ENCODE measurements at places on chromosomes 1 and 21.

- no peak for DNase-seq
Observed at GRCh38 chr1:175000697-175001187, 995 bp downstream of the CACYBP start.

DNA sequence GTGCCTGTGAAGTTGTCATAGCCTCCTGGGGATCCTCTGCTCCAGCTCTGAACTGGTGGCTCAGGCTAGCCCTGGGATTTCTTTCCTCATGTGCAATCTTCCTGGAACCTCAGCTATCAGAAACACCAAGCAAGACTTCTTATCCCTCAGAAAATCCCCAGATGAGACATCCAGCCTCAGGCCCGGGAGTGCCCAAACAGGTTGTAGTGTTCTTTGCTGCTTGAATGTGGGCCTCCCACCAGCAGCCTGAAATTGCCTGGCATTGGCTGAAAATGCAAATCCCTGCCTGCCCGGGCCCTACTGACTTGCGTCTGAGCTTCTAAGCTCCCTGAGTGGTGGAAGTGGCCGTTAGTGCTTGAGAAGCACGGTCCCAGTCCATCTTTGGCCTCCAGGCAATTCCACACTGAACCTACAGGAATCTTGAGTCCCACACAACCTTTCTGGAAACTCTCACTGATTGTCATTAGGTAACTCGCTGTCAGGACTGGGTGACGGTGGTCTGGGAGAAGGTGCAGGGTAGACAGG is 146.8 kb downstream of the ZBTB18 start:
- DNase-seq: no peak

GRCh38 chr1:43564551-43565348 is 34.1 kb downstream of the PTPRF start:
- no peak for DNase-seq

DNA sequence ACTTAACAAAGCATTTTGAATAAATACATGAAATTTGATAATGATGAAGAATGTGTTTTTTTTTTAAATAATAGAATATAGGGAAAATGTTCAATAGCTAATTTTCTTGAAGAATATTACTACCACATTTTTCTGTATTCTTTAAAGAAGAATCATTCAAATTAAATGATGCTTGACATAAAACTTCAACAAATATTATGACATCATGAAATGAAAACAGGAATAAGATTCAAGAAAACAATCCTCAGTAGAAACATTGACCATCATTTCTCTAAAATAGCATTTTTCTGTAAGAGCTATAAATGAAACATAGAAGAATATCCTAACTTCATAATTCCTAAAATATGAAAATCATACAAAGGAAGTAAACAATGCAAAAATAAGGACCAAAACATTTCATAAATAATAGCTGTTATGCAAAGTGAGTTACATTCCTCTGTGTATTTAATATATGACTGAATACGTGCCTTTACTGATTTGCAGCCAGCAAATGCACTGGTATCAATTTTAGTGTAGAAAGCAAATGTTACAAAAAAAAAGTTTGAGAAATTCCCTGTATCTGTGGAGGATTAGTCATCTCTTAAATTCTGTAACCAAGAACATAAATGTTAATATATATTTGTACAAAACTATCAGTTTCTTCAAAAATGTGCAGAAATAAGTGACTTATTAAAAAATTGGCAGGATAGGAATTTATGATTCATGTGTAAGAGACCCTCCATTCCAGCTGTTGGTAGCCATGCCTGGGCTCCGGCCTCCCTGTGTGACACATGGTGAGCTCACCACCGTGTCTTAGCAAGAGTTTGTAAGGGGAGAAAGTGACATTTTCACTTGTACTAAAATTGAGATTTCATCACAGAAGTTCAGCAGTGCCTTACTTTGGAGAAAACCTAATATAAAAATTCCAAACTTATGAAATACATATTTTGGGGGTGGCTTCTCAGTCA is 15.0 kb upstream of the PTPN14 start:
- DNase-seq: no peak

- no peak for DNase-seq
Observed at GRCh38 chr1:92217721-92218120, at the start of gene C1orf146. Gene C1orf146, plus strand, starts transcription at chr1:92217915. Its CDS starts 13,506 bp downstream, at chr1:92231421.

- no peak for DNase-seq
Observed at GRCh38 chr1:23187637-23188036, 19.0 kb upstream of the LUZP1 start.

DNA sequence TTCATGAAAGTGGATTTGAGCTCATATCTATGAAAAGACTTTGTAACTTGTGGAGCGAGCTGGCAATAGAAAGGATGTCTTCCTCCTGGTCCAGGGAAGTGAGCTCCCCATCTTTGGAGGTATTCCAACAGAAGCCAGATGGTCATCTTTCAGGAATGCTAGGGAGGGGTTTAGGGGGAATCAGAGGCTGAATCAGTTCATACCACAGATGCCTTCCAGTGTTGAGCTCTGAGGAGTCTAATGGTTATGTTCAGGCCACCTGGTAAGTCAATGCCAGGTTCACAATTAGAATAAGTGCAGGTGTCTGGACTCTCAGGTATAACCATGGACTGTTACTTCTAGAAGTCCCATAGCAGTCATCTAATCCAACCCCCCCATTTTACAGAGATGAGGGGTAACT is 119.1 kb downstream of the ACTL8 start:
- no peak for DNase-seq

DNA sequence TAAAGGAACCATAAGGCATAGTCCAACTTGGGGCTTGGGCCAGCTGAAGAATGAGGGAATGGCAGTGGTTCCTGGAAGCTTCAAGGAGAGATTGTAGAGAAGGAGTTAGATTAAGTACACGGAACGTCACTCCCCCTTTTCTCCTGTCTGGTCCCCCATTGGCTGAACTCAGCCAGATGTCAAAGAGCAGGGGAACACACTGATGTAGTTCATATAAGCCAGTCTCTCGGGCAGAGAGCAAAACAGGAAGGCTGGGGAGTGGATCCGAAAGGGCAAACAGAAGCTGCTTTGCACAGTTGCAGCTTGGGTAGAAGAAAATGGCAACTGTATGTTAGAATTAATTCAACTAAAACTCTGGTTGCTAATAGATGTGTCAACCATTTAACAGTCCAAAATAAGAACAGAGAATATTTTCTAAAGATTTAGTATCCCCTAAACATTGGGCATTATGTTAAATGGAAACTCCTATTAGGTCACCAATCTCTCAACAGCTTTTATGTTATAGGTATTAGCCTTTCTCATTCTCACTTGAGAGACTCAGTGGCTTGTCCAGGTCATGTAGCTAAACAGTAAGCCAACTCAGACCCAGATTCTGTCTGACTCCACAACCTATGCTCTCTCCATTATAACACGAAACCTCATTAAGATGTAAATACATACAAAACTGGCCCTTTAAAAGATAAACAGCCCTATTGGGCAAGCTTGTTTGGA is 600.7 kb upstream of the USP24 start:
- DNase-seq: no peak

- peak; percentile 71 for DNase-seq
Observed at GRCh38 chr1:975896-976683, 5.8 kb downstream of the PERM1 start.

DNA sequence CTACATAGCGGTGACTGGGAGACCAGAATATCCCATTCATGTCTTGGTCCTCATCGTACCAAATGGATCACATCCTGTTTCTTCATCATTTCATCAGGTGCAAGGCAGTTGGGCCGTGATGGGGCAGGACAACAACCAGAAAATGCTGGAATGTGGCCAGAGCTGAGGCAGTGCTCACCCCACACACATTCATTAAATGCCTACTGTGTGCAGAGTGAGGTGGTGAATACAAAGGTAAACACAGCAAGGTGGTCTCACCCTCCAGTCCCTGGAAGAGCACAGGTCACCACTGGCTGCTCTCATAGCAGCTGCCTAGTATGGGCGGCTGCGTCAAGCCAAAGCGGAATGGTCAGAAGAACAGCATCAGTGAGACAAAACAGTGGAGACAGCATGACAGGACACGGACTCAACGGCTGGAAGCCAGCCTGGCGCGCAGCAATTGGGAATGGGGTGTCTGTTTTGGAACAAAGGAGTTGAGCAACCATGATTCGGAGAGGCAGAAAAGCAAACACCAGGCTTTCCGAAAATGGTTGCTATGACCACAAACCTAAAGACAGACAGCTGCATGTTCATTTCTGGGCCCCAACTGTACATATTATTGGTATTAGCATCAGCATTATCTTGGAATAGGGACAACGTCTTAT is 5.6 kb upstream of the ADAMTSL4 start:
- DNase-seq: no peak

- DNase-seq: no peak
Observed at GRCh38 chr21:14901482-14901958, 163.3 kb downstream of the NRIP1 start.

DNA sequence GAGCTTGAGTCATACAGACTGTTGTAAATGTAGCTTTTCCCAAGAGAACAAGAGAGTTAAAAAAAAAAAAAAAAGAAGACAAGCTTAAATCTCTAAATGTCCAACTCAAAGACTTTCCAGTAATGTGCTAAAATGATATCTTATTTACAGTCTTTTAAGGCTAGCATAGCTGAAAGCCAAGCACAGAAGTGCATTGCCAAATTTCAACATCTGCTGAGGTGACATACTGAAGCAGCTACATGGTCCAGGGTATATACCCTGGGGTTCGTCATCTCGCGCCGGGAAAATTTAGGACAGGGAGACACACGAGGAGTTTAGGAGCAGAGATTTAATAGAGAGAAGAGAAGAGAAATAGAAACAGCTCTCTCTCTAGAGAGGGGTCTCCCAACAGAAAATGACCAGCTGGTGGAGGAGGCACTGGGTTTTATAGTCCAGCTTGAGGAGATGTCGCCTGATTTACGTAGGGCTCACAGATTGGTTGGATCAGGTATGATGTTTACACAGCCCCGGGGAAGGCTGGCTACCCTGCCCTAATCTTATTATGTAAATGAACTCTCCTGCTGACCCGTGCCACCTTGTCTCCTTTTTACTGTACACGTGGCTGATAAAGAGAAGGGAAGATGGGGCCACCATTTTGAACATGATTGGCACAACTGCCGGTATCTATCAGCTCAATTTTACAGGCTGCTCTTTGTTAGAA is 172.7 kb downstream of the TRIM33 start:
- DNase-seq: no peak

DNA sequence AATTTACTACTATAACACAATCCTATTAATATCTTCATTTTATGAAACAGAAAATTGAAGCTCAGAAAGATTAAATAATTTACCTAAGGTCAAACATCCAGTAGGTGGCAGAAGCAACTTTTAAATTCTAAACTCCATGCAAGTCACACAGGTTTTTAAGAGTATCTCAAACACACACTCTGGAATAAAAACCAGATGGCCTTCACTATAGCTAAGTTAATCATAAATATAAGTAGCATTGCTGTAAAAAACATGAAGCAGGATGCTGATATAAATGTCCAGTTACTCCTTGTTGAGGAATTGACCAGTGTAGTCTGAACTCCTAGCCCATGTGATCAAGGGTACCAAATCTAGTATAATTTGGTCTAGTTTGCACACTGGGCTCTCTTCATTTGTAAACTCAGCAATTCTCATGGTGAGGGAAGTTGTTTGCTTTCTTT is 9.4 kb upstream of the FMO3 start:
- DNase-seq: no peak

GRCh38 chr1:106621853-106622252 is 434.6 kb upstream of the PRMT6 start:
- no peak for DNase-seq

GRCh38 chr1:115084902-115085511 is 4.3 kb downstream of the TSPAN2 start:
- no peak for DNase-seq

DNA sequence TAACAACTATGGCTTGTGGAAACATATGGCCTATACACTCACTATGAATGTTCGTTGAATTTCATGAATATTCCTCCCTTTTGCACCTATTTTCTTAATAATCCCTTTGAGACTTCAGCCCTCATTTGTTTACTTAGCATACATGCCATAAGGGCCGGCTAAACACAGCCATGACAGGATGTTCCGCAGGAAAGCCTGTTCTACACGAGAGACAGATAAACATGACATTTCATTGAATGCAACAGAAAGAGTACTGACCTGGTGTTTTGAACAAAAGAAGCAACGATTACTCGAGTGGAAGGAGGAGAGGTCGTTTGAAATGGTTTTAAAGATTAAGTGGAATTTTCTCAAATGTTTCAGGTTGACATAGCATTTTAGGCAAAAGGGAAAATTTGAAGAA is 459.5 kb upstream of the CXADR start:
- no peak for DNase-seq

- no peak for DNase-seq
Observed at GRCh38 chr21:14871861-14872260, 192.9 kb downstream of the NRIP1 start.

GRCh38 chr1:33045814-33046213 is 9.1 kb upstream of the AK2 start:
- DNase-seq: no peak
